ENCODE measurements at places on chromosomes 5 and 9.

DNA sequence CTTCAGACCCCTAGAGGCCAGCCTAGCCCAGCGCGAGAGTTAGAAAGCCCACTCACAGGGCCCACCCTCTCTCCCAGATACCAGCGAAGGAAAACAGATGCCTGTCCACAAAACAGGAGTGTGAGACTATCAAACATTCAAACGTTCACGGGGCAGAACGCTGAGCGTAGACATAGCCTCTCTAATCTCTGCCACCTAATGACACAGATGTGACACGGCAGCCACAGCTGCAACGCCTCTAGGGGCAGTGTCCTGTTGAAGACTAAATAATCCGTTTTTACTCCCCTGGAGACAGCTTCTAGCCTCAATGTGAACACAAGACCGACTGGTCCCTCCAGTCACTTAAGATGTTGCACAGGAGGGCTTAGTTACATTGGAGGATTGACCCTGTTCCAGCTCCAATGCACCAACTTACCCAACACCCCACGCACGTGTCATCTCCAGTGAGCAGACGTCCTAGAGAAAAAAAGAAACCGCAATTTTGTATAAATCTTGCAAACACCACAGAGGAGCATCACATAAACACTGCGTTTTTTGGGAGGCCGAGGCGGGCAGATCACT is 14.3 kb downstream of the DIPK1B start:
- peak; percentile 24 for DNase-seq

DNA sequence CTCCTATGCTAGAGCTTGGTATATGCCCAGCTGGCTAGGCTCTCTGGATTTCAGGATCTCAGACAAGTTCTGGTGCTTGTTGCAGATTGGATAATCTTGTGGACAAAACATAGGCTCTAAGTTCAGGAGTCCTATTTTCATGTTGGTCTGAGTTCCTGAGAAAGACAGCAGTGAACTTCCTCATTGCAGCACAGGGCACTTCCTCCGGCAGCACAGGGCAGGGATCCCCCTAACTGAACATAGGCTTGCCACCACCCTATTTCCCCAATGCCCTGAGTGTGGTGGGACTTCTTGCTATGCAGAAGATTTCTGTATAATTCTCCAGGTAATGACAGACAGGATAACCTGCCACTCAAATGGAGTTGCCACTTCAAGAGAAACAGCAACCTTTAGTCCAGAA is 220.1 kb downstream of the PIK3R1 start:
- DNase-seq: peak; percentile 38

DNA sequence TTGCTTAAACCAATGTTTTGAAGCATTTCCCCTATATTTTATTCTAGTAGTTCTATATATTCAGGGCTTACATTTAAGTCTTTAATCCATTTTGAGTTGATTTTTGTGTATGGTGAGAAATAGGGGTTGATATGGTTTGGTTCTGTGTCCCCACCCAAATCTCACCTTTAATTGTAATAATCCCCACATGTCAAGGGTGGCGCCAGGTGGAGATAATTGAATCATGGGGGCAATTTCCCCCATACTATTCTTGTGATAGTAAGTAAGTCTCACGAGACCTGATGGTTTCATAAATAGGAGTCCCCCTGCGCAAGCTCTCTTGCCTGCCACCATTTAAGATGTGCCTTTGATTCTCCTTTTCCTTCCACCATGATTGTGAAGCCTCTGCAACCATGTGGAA is 92.2 kb upstream of the TBC1D2 start:
- no peak for DNase-seq

DNA sequence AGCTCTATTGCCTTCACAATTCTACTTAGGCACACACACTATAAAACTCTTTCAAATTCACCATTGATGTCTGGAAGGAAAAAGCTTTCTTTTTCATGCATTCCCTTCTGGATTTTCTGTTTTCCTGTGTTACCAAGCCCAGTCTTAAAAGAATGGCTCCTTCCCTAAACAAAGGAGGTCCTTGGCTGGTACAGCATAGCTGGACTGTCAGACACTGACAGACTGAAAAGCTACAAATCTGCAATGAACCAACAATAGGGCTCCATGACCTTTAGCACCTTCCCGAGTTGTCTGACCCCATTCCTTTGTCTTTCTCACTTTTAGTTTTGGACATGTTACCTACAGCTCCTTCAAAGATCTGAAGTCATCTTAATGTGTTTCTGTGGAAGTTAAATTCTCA is 382.5 kb downstream of the TMEM161B start:
- no peak for DNase-seq

DNA sequence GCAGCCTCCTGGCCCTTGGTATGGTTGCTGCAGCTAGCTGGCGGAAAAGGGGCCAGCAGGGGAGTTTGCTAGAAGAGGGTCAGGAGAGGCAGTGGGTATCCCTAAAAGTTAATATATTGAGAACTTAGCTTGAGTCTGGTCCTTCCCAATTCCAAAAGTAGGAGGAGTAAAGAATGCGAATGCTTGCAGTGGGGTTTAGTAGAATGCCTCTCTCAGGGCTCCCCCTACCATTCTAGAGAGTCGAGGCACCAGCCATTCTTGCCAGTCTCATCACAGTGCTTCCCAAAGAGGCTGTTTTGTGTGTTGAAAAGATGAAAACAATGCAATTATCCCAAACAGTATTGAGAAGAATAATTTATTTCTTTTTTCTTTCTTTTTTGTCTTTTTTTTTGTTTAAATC is 26.4 kb downstream of the TTC39B start:
- no peak for DNase-seq

DNA sequence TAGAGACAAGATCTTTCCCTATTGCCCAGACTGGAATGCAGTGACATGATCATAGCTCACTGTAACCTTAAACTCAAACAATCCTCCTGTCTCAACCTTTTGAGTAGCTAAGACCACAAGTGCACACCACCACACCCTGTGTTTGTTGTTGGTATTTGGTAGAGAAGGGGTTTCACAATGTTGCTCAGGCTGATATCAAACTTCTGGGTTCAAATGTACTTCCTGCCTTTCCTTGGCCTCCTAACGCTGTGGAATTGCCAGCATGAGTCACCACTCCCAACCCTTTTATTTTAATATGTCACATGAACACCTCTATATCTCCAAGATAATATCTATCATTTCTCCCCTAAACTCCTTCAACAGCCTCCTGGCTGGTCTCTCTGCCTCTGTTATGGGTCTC is 719.0 kb downstream of the PTPRD start:
- DNase-seq: no peak

DNA sequence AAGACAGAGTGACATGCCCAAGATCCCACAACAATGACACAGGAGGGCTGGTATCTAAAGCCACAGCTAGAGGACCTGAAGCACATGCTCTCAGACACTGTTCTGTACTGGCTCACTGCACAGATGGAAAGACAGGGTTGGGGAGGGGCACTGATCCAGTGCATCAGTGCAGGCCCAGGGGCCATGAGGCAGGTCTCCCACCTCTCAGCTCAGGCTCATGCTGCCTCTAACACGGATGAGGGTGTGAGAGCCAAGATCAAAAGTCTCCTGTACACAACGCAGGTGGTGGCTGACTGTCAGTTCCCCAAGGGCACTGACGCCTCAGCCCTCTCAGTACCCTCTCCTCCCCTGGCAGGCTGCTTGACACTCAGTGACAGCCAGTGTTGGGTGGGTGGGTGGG is 10.9 kb downstream of the RAPGEF1 start:
- DNase-seq: no peak

GRCh38 chr5:172602783-172603231 is 38.3 kb upstream of the NEURL1B start:
- DNase-seq: no peak

GRCh38 chr5:137400571-137400970 is 98.6 kb downstream of the SPOCK1 start:
- no peak for DNase-seq

DNA sequence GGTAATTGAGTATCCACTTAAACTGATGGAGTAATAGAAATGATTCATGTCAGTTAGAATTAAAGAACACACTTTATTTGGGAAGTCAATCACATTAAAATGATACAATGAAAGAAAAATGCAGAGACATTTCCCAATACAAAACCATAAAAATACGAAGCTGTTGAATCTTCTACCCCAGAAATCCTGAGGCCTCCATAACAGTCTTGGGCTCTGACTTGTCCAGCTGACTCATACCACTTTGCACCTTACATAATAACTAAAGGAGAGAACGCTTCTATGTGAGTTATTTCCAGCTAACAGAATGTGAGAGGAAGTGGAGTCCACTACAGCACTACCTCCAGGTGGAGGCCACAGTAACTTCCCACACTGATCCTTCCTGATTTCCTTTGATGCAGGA is 305.0 kb downstream of the MRPS30 start:
- DNase-seq: no peak

- no peak for DNase-seq
Measured at GRCh38 chr5:1887588-1888360, 5.0 kb upstream of the IRX4 start.

GRCh38 chr5:1227667-1228066 is 2.5 kb downstream of the SLC6A18 start:
- no peak for DNase-seq

GRCh38 chr9:95224376-95225019 is 93.0 kb downstream of the FANCC start:
- DNase-seq: no peak

DNA sequence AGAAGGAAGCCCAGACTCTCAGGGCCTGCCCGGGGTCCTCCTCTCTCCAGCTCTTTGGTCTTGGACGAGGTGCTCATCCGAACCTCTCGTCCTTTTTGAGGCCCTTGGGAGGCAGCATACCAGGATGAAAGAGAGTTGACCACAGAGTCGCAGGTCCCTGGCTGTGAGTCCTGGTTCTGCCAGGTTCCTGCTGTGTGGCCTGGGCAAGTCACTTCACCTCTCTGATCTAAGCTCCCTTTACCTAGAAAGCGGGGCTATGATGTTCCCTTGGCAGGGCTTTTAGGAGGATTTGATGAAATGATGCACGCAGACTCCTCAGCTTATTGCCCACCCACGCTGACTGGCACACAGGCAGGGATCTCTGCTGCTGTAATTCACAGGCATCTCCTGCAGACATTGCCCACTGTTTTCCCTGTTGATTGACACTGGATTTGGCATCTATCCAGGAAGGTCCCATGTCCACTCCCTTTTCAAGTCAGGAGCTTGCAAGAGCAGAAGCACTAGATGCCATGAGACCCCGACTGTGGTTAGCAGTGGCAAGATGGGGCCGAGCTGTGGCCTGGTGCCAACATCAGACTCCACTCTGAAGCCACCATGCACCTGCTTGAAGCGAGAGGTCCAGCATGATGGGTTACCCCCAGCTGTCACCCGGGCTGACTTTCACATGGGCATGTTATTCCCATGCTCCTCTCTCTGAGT is 71.5 kb downstream of the MACROH2A1 start:
- no peak for DNase-seq

GRCh38 chr9:129841071-129841470 is 5.8 kb downstream of the USP20 start:
- DNase-seq: no peak

GRCh38 chr9:131522257-131523085 is 8.6 kb downstream of the UCK1 start:
- no peak for DNase-seq

- DNase-seq: no peak
Measured at GRCh38 chr5:672329-673160, 20.6 kb downstream of the TPPP start.

GRCh38 chr5:43514471-43514815 is 505 bp downstream of the C5orf34 start:
- no peak for DNase-seq

DNA sequence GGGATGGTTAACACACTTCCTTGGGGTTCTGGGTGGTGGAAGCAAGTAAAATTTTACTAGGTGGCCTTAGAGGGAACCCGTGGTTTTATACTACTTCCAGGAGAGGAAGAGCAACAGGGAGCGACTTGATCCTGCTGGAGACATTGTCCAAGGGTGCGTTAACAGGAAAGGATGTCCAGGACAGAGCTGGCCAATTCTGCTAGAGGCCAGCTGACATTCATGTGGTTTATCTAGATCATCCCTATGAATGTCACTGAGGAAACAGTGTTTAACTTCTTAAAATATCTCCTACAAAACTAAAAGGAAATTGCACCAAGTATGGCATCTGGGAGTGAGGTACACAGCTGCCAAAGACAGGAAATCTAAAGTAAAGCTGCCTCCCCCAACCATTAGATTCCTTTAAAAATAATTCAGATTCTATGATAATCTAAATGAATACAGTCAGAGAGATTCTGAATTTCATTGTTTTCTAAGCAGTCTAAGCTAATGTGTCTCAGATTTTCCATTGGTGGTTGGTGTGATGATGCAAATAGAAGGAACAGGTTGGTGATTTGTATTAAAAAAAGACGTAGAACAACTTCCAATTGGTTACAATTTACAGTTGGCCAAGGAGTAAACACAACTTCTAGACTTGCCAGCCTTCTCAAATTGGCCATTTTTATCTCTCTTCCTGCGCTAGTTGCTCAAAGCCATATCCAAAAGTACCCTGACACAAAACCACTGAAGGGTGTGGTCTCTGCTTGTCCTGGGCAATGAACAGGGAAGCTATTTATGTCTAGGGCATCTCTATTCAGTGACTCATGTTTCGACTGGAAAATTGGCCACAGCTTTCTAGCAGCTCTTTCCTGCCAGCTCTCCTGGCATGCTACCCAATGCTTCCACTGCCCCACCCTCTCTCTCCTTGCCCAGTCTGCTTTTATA is 574.7 kb upstream of the MEF2C start:
- no peak for DNase-seq

DNA sequence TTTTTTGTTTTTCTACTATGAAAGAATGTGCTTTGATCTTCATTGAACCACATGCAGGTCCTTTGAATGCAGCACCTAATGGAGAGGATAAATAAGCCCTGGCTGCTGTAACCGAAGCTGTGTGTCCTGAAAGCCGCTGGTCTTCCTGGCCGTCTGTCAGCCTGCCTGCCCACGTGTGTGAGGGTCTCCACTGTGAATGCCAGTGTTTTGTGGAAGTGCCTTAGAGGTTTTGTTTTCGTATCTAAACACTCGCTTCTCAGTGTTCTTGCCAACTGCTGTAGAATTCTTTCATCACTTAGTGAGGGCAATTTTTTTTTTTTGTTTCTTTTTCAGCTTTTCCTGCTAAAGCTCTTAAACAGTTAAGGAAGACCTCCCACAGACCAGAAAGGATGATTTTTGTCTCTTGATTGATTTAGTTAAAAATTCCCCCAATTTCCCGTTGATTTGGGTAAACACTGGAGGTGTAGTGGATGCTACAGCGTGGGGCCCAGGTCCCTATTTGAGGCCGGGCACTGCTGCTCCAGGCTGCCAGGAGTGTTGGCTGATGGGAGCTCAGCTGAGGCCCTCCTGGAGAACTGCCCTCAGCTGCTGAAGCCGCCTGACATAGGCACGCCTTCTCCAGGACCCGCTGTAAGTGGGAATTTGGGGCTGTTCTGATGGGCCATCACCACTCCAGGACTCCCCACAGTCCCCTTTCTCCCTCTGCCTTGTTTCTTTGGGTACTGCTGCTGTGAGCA is 29.2 kb upstream of the PTCH1 start:
- DNase-seq: no peak

DNA sequence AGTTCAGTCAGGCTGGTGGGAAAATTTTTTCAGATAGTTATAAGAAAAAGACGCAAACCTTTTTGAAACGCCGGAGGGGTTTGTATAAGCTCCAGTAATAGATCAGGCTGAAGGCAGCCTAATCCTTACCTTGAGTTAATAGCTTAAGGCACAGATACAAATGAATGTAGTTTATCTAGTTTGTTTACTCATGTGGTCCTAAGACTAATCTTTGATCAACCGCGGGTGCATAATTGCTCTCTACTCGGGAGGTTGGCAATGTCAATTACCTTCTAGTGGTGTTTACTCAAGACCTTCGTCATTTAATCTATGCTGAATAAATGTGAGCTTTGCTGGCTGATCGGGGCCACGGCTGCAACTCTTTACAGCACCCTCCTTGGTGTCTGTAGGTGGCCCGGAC is 665 bp upstream of the INSL4 start:
- no peak for DNase-seq

GRCh38 chr5:26945901-26946300 is 92.5 kb downstream of the CDH9 start:
- DNase-seq: no peak

GRCh38 chr9:35844628-35845270 is 15.7 kb downstream of the TMEM8B start:
- DNase-seq: peak; percentile 83

All from KG1 (cell line).